HS-27A (cell line): ENCODE measurements at places on chromosomes 7 and 10.

DNA sequence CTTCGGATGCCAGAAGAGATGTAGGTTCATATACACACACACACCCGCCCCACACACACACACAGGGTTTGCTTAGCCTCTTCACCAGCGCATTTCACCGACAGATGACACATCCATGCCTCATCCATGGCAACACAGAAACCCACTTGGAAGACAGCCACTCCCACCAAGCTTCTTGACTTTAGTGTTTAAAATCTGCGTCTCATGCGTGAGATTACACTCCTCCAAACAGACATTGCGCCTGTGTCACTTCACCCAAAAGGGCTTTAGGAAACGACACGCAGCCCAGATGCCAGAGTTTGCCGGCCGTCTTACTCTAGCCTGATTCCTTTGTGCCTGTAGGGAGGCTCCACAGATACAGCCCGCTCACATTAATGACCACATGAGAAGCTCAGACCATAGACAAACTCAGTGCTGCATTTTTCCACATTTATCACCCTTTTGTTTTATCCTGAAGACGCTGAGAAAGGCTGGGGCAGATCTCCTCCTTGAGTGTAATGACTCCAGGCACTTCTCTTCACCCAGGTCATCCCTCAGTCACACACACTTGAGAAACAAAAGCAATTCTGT, 73.8 kb downstream of the DIP2C start:
- DNase-seq: no peak

- no peak for DNase-seq
Measured at GRCh38 chr7:105677817-105678573, 96.7 kb upstream of the EFCAB10 start.

GRCh38 chr7:98165827-98166667, 45.2 kb upstream of the BHLHA15 start:
- DNase-seq: no peak

- no peak for DNase-seq
Measured at GRCh38 chr7:69674701-69675182, 76.5 kb downstream of the AUTS2 start.

DNA sequence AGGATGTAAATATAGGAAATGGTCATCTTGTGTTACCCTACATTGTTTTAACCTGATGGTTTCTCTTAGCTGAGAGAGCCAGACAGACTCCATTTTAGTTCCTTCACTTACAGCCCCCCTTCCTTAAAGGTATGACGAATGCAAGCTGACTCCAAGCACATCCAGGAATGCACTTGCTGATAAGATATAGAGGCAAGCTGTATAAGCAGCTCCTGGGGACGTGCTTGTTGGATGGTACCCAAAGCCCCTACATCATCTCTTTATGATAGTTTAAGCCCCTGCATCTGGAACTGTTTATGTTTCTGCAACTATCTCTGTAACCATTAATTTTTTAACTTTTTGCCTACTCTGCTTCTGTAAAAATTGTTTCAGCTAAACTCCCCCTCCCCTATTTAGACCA, 41.7 kb downstream of the ZNF25 start:
- no peak for DNase-seq

DNA sequence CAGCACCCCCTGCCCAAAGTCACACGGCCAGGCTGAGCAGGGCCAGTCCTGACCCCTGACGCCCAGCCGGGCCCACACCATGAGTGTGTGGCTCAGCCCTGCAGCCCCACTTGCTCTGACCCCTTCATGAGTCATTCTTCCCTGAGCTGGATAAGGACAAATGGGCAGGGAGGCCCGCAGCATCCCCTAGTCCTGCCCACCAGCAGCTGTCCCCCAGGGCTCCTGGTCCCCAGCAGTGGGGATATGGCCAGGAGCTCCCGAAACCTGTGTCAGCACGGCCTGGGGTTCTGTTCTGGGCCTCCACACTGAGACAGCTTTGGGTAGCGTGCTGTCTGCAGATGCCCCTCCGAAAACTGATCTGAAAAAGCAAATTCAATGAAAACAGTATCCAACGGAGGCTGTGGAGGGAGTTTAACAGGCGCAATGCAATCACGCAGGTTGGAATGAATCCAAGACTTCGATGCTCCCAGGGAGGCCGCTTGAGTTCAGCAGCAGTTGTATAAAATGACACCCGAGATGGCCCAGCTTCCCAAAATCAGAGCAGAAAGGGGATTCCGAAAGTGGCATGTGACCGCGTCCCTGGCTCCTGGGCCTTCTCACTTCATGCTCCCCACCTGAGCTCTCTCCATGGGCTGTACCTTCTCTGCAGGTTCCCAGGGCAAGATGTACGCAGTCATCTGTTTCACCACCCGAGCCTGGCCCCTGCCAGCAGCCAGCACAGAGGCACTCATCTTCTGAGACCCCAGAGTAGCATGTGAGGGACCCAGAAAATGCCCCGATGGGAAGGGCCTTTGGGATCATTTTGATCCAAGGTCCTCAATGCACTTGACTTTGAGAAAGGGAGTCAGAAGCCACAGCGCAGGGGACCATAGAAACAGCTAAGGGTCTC, 214.1 kb downstream of the USP6NL start:
- DNase-seq: no peak

- DNase-seq: no peak
Measured at GRCh38 chr10:110500515-110500905, 2.8 kb downstream of the DUSP5 start.

- DNase-seq: no peak
Measured at GRCh38 chr7:118559207-118559606, 334.7 kb downstream of the ANKRD7 start.

GRCh38 chr10:102408131-102408727, 10.4 kb downstream of the PSD start:
- no peak for DNase-seq

- no peak for DNase-seq
Measured at GRCh38 chr7:50209461-50210135, 94.9 kb upstream of the IKZF1 start.

GRCh38 chr10:7337431-7338171, 73.2 kb downstream of the SFMBT2 start:
- DNase-seq: no peak

DNA sequence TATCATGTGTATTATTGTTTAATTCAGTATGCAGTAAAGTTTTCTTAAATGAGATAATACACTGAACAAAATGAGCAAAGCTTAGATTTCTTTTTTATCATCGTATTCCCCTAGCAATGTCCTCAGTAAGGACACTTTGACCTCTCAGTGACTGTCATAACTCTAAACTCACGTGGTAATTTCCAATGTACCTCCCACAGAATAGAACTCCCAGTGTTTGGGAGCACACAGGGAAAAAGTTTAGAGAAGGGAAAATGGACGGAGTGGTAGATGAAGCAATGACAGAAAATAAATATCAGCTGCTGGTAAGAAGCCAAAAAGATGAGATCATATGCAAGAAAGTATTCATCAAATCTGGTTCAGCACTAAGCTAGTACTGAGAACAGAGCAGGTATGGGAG, 758.6 kb upstream of the KCND2 start:
- DNase-seq: no peak

DNA sequence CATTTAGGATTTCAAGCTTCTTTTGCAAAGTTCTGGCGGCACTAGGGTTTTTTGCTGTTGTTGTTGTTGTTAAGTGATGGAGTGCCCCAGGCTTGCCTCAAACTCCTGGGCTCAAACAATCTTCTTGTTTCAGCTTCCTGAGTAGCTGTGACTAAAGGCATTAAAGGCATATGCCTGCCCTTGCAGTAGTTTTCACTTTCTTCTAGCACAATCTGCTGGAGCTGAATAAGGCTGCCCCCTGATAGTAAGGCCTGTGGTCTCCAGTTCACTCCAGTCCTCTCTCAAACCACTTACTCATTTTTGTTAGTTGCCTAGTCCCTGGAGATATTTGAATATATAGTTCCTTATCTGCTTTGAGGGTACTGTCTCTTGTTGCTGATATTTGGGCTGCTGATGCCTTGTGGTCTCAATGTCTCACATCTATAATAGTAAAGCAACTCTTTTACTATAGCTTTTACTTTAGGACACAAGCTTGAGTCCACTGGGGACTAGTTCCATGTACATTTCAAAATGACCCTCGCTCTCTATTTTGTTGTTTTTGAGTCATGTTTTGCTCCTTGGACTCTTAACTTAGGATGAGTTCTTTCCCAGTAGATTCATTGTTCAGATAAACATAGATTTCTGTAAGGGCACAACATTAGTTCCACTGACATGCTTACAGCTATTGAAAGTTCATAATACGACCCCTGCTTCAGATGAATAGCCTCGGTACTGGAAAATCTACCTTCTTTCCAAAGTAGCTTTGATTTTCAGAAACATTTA, 25.5 kb downstream of the PHF14 start:
- no peak for DNase-seq

- no peak for DNase-seq
Measured at GRCh38 chr10:114648368-114648767, 9.7 kb downstream of the ABLIM1 start.

DNA sequence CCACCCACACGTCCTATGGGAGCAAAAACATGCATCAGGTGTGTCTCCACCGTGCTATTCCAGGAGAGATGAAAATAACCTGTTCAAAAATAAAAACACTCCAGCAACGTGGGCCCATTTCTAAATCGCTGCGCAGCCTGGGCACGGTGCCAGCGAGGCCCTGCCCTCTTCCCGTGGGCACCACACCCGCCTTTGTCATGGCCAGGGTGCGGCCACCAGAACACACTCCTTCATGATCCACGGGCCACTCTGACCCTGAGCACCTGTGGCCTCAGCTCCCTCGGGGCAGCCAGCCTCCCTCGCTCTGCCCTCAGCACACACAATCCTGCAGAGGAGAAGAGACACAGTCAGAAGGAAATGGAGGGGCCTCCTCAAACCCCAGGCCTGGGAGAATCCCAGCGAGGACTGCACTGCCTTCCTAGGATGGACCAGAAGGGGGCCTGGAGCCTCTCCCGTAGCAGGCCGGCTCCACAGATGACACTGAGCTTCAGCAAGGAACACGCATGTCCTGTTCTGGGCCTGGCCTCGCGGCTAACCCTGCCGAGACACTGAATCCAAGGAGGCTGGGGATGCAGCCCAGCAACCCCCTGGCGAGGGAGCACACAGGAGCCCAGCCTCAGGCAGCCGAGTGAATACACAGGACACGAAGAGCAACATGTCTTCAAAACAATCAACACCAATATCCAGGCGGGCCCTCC, 169.0 kb downstream of the MAD1L1 start:
- no peak for DNase-seq
